ENCODE measurements at places on chromosomes 1 and 21.
A peak's percentile ranks its signal among the peaks of the same experiment; 100 is the strongest.

- no peak for DNase-seq
Measured at GRCh38 chr1:174786760-174787159, 213.0 kb upstream of the CACYBP start.

- no peak for DNase-seq
Measured at GRCh38 chr1:247440001-247440620, 17.8 kb downstream of the OR2B11 start.

GRCh38 chr1:179263121-179263520 is 30.5 kb upstream of the SOAT1 start:
- DNase-seq = no peak

DNA sequence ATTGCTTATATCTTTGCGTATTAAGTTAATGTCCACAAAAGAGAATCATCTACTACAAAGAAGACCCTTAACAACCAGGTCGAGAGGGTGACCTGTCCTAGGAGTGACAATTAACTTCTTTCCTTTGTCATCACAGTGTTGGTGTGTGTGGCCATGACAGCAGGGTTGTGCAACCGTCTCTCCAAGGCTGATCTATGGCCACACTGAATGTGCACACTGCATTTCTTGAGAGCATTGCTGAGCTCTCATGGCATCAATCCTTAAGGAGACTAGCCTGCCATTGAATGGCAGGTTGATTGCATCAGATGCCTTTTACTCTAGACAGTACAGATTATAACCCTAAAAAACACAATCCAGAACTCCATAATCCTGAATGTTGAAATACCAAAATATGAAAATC is 86.5 kb upstream of the OLFM3 start:
- no peak for DNase-seq

DNA sequence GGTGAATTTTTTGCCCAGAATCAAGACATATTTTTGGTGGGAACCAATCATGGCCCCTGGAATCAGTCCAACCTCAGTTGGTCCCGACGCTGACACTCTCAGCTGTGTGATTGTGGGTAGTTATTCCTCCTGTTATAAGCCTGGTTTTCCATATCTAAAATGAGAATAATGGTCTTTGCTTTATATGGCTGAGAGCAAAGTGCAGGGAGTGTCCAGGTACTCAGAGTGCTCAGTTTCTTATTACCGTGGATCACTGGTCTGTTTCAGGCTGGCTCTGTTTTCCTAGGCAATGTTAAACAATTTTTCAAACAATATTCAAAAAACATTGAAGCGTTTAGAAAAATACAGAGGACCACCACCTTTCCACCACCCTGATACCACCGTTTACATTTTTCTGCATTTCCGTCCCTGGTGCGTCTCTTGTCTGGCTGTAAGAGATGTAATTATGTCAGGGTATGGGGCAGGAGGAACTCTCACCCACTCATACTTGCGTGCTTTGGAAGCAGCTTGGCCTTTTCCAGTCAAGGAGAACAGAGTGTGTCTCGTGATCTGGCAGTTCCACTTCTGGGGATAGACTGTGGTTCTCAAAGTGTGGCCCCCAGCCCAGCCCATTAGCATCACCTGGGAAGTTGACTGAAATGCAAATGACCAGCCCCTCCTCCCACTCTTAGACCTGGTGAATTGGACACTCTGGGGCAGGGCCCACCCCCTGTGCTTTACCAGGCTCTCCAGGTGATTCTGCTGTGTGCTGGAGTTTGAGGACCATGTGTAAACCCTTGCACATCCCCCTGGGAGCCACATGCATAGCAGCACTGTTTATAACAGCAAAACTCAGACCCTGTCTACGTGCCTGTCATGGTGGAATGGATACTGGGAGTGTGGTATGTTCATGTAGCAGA is 6.8 kb downstream of the MX1 start:
- DNase-seq = no peak

GRCh38 chr1:218414060-218414728 is 69.1 kb downstream of the TGFB2 start:
- DNase-seq = no peak

- no peak for DNase-seq
Measured at GRCh38 chr1:41870076-41870562, 48.6 kb downstream of the HIVEP3 start.

GRCh38 chr1:150552911-150553289 is 3.7 kb downstream of the ADAMTSL4 start:
- DNase-seq = no peak

DNA sequence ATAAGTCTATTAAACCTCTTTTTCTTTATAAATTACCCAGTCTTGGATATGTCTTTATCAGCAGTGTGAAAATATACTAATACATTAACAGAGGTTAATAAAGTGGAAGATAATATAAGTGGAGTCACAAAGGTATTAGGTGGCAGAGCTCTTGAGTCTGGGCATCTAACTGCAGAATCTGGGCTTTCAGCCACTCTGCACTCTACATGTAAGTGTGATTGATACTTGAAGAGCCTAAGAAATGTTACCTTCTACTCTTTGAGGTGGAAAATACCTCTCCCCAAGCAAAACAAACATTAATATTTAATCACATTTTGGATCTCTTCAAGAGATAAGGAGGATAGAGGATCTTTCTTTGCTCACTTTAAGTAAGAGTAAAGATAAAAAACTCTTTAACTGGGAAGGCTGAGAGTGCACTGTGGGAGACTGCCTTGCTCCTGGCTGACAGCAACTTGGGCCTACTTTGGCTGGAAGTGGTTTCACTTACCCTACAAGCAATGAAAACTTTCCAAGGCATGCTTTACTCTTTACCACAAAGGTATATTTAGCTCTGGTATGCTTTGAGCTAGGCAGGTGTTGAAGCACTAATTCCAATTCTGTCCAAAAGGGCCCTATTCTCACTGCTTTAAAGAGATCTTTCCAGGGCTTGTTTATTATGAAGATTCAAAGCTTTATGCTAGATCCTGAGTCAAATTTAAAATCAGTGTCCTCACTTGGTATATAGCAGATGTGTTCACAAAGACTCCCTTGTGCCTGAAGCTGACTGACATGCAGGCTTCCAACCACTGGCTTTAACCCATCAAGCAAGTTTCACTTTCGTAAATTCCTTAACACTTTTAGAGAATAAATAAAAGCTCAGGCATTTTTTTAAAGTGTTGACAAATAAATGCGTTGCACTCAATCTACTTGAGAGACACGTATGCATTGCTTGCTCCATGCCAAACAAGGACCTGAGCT is 245.3 kb upstream of the ZP4 start:
- no peak for DNase-seq

DNA sequence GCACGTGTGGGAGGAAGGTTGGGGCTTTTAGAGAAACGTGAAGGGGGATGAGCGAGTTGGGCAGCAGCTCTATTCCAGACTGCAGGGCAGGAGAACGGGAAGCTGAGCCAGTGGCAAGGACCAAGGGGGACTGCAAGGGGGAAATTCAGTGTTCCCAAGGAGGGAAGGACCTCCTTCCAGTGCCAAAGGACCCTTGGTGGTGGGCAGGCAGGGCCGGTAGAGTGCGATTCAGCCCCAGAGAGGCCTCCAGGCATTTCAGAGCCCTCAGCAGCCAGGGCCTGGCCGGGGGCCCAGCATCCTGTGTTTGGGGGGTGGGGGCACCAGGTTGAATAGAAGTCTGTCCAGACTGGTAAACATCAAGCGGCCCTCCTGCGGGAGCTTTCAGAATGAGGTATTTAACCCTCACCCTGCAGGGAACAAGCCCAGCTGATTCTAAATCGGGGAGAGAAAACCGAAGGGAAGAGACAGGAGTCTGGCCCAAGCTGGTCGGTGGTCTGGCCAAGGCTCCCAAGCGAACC is 2.3 kb downstream of the COL9A2 start:
- no peak for DNase-seq

GRCh38 chr1:218281285-218281684 is 3.8 kb upstream of the RRP15 start:
- no peak for DNase-seq

GRCh38 chr21:46100020-46100419 is 2.1 kb downstream of the COL6A2 start:
- DNase-seq = no peak

- DNase-seq = no peak
Measured at GRCh38 chr1:30189818-30190500, 533.4 kb downstream of the MATN1 start.

GRCh38 chr1:9295884-9296283 is 3.2 kb downstream of the SPSB1 start:
- no peak for DNase-seq

- DNase-seq = no peak
Measured at GRCh38 chr1:34354367-34354766, 177.7 kb downstream of the C1orf94 start.

- DNase-seq = no peak
Measured at GRCh38 chr1:153212201-153212600, 5.2 kb upstream of the PRR9 start.

GRCh38 chr1:45621895-45622523 is 1.8 kb downstream of the CCDC17 start:
- DNase-seq = no peak

DNA sequence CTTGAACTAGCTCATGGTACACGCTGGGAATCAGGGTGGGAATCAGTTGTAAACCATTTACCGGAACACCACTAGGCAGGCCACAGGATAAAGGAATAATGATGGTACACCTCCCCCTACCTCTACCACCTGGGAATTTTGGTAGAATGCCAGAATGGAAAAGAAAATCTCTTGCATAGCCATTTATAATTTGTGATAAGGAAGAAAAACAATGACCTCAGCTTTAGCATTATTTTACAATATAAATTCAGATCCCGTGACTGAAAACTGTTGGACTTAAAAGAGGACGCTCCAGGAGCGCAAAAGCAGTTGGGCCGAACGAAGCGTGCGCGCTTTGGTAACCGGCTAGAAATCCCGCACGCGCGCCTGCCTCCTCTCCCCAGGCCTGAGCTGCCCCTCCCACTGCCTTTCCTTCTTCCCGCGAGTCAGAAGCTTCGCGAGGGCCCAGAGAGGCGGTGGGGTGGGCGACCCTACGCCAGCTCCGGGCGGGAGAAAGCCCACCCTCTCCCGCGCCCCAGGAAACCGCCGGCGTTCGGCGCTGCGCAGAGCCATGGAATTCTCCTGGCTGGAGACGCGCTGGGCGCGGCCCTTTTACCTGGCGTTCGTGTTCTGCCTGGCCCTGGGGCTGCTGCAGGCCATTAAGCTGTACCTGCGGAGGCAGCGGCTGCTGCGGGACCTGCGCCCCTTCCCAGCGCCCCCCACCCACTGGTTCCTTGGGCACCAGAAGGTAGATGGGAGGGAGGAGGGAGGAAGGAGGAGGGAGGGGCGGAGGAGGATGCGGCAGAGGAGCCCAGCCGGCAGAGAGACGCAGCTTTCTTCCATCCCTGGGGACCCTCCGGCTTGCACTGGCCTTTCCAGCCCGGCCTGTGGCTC is at the start of gene CYP4X1:
CYP4X1 (plus strand) TSS at position 402 of the 873 bp plus-strand sequence; CDS start at position 551, 149 bp downstream.
- peak; percentile 66 for DNase-seq

- DNase-seq = no peak
Measured at GRCh38 chr1:115453666-115454065, 115.6 kb upstream of the NGF start.

DNA sequence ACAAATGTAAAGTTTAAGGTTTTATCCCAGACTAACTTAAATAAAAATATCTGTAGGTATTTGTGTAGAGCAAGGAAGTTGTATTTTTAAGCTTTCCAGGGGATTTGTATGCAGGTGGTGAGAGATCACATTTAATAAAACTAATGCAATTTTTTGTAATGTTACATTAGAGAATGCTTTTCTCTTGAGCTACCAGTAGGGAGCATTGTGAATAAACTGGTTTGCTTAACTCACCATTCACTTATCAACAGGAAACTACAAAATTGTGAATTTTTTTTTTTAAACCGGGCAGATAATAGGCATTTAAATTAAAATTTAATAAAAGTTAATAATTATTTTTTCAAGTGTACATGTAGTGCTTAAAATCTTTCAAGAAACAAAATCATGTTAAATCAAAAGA is 78.6 kb downstream of the IVNS1ABP start:
- no peak for DNase-seq

DNA sequence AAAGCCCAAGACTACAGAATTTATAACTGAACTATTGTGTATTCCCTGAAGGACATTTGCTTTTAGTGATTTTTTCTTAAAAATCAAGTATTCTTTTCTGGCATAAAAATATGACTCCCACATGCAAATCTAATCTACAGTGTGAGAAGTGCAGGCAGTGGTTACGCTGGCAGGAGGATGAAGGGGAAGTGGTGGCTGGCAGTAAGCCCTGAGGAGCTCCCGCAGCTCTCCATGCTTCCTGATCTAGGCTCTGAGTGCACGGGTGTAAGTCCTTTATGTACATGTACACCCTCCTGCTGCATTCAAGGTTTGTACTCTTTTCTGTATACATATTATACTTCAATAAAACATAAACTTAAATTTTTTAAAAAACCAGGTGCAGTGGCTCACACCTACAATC is 67.5 kb upstream of the PRDX6 start:
- no peak for DNase-seq

DNA sequence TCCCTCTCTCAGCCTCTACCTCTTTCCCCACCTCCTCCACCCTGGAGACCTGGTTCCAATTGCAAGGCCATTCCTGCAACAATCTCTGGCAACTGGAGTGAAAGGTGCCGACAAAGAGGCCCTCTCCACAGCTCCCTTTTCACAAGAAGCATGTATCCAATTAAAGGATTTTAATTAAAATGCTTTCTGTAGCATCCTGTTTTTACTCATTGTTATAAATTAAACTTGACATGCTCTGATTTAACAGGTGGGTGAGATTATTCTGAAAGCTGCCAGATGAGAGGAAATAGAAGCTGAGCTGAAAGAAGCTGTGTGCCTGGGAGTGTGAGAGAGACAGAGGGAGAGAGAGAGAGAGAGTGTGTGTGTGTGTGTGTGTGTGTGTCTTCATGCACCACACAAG is 160.5 kb downstream of the TBX15 start:
- no peak for DNase-seq

GRCh38 chr1:94734963-94735901 is 84.9 kb upstream of the SLC44A3 start:
- DNase-seq = no peak

DNA sequence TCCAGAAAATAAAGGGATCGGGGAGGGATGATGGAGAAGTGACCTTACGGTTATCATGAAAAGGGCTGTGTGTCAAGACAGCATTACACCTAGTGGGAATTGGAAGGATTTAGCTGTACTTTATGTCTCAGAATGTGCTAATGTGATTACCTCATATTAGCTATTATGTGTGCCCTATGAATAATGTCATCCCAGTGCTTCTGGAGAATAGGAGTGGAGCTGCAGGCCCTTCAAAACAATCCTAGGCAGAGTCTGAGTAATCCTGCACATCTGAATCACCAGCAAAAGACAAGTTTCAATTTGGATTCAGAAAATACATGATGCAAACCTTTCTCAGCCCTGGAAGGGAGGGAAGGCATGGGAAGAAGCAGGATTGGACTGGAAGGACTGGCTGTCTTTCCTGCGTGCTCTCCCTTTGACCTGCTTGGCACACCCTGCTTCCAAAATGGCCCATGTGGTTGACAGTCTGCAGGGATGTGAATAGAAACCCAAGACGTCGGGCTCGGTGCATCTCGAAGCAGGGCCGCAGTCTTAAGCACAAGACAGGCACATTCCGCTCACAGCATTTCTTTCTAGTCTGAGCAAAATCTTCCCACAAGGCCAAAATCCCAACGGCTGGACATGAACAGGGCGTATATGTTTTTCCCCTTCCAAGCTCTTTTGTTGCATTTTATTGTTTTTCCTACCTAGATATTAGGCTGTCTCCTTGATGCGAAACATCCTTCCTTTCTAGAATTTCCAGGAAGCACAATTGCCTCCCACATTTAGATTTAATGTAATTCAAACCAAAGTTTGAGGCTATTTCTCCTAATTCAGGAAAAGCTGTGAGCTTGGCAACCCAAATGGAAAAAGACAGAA is 54.3 kb upstream of the TARBP1 start:
- DNase-seq = no peak

- DNase-seq = no peak
Measured at GRCh38 chr1:246537441-246537840, 28.6 kb downstream of the TFB2M start.

GRCh38 chr1:58773406-58773840 is 10.4 kb downstream of the JUN start:
- DNase-seq = no peak

Measured in dorsolateral prefrontal cortex (tissue), 122 donors.